NCI-H1417 (cell line): ENCODE measurements at places on chromosomes 5 and 9.

GRCh38 chr9:93886911-93887310 lies 68.2 kb downstream of the BARX1 start:
- no peak for DNase-seq

GRCh38 chr9:104810421-104811339 lies 46.8 kb downstream of the NIPSNAP3B start:
- DNase-seq = no peak

- no peak for DNase-seq
Observed at GRCh38 chr5:116411101-116411571, 163.5 kb downstream of the SEMA6A start.

GRCh38 chr5:81906086-81906485 lies 65.7 kb upstream of the ATG10 start:
- no peak for DNase-seq

- DNase-seq = no peak
Observed at GRCh38 chr5:171492781-171493180, 73.3 kb downstream of the FGF18 start.

GRCh38 chr9:37906312-37907239 lies 2.6 kb upstream of the SLC25A51 start:
- no peak for DNase-seq

DNA sequence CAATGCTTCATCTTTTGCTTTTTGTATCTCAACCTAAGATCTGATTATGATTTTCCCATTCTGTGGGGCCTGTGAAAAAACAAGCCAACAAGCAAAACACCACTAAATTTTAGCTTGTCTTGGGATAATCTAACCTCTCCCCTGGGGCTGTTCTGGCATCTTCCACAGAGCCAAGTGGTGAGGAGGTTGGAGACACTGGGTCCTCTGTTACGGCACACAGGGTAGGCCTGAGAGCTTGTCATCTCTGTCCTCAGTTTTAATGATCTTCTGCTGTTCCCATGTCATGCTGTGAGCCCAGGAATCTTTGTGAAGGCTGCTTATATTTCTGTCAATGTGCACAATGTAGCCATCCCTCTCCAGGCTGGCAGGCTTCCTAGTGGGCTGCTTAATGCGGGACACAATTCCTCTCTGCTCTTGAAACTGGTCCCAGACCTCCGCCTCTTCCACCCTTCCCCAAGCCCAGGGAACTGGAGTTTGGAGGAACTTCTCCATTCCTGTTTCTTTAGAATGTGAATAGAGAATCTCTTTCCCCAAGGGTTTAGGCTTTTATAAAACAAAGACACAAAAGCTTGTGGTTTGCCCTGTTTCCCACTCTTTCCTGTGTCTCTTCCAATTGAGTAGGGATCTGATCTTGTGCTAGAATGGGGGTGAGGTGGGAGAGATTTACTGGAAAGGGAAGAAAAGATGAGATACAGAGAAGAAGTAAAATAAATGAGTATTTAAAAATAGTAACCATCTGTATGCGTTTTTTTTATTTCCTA lies 30.9 kb upstream of the SEMA6A start:
- DNase-seq = no peak

GRCh38 chr9:116020146-116020545 lies 133.4 kb upstream of the PAPPA start:
- DNase-seq = no peak

DNA sequence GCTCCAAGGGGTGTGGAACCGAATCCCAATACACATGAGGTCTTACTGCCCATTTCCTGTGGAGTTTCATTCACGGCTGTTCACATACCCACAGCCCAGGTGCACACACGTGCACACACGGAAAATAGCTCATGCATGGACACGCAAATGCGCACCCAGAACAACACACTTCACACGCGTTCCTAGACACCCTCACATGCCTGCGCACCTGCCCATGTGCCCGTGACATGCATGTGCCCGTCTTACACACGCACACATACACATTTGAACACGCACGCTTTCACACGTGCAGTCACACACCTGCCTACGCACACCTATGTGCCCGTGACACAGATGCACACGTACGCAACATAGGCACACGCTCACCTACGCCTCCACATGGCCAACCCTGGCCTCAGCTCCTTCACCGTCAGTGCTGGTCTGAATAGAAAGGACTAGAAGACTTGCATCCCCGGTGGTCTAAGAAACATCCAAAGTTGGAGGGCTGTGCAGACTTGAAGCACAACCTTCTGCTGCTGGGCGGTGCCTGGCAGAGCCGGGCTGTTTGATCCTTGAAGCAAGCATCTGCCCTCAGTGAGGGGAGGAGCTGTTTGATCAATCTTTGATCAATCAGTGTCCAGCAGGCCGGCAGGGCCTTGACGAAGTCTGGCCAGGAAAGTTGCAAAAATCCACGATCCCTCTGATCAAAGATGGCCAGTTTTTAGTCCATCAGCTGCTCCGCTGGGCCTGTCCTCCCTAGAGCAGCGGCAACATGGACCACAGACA lies 164.7 kb downstream of the OLFM1 start:
- DNase-seq = no peak

DNA sequence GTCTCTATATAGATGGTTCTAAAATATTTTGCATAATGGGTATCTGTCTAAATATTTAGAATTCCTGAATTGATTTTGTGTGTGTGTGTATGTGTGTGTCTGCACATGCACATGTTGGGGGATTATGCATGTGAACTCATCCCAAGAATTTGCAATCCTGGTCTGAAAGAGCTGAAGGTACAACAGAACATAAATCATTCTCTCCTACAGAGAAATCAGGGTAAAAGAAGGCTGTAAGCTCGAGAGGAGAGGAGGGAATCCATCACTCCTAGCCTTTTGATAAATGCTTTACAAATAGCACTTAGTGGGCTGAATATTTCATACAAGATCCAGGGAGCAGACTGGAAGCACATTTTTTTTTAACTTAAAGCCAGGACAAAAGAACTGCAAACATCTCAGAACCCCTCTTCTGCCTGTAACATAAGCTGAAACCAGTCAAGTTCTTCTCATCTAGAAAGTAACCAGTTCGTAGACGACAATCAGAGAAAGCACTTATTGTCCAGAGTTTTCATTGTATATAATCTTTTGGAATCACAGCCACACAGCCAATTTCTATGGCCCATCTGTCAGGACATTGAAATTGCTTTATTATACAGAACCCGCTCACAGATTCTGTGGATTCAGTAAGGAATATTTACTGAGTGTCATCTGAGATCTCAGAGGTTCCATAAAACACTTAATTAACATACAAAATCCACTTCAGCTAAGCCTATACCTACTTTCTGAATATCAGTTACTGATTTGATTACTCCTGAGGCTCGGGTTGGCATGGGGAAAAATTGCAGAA lies 541.4 kb upstream of the ZNF462 start:
- peak; percentile 80 for DNase-seq

- no peak for DNase-seq
Observed at GRCh38 chr5:179694561-179694960, 4.2 kb upstream of the CANX start.

- no peak for DNase-seq
Observed at GRCh38 chr5:87034557-87034956, 233.1 kb upstream of the RASA1 start.

DNA sequence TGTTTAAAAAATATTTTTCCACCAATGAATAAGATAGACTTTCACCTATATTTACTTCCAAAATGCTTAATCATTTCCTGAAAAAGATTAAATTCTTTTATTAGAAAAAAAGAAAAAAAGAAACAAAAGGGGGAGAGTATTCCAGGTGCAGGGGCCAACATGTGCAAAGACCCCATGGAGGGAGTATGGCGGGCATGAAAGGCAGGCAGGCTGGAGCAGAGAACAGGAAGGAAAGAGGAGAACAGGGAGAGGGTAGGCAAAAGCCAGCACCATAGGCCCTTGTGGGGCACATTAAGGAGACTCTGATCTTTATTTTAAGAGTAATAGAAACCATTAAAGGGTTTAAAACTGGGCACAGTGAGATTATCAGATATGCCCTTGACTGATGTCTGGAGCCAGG lies 16.5 kb upstream of the SAP30L start:
- DNase-seq = no peak

DNA sequence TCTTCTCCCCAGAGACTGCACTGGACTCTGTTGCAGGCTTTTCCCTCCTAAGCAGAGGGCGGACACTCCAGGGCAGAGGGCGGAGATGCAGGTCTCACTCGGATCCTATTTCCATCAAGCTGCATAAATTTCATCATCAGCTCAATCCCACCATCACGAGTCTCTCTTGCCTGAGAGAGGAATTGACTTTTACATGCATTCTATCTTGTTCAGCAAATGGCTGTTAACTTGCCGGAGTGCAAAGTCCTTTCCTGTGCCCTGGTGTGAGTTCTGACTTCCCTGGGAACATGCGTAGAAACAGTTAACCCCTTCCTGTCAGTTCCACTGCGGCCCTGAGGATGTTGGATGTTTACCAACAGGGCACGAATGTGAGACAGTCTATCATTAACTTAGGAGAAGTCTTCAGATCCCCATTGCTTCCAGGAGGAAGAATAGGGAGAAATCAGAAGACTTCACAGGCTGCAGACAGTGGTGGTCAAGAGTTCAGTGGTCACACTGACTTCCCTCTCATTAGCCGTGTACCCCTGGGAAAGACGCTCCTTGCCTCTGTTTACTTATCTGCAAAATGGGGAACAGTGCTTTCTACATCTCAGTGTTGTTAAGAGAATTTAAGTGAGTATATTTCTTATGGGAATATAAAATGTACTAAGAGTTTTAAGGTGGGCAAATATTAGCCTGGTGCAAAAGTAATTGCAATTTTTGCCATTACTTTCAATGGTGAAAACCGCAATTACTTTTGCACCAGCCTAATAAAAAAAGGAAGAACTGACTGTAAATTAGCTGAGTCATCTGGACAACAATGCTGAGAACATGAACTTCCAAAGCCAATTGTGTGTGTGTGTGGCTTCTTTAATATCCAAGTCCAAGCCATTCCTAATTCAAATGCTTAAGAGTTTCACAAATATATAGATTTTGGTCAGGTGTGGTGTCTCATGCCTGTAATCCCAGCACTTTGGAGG lies 248.0 kb downstream of the DRD1 start:
- DNase-seq = peak; percentile 48

GRCh38 chr9:127133739-127134167 lies 11.3 kb upstream of the ANGPTL2 start:
- peak; percentile 52 for DNase-seq

DNA sequence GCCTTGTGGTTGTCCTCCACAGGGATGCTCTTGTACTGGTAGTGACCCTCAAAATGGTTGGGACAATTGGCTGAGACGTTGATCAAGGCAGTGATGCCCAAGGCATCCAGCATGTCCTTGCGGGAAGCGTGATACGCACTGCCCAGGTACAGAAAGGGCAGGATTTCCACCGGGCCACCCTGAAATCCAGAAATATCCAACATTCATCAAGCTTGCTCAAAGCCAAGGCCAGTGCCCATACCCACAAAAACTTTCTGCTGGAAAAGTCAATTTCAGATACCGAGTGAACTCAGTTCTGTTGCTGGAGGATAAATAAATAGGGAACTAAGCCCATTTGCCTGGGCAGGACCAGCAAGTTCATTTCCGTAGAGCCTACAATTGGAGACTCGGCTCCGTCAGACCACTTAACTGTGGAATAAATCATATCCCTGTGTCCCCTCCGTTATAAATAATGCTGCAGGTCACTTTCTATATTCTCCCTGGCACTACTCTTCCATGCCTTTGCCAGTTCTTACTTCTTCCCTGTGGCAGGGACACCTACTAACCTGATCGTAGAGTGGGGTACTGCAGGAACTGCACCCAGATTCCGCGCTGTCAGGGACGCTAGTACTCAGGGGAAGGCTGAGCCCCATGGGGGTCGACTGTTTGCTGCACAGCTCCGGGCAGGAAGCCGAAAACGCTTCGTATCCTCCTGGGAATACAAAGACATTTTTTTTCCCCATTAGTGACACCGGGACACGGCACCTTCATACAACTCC lies 1.2 kb downstream of the DUSP1 start:
- no peak for DNase-seq
